ENCODE measurements at places on chromosomes 2 and 18. TPM values are rescaled to one million over a fixed set of nuclear protein-coding genes. Genes with fewer than 3 reads are reported as not detected.

Gene MPV17
- 46.8 TPM for polyA plus RNA-seq

Gene FABP1
- polyA plus RNA-seq = 0.53 TPM

Gene LOXHD1
- 2.8 TPM for polyA plus RNA-seq

Gene EFR3B
- polyA plus RNA-seq = 5.3 TPM

Gene NOL4
- polyA plus RNA-seq = not detected

Gene ZNF396
- 1.3 TPM for polyA plus RNA-seq

Gene CHN1
- polyA plus RNA-seq = 13.2 TPM

DNA sequence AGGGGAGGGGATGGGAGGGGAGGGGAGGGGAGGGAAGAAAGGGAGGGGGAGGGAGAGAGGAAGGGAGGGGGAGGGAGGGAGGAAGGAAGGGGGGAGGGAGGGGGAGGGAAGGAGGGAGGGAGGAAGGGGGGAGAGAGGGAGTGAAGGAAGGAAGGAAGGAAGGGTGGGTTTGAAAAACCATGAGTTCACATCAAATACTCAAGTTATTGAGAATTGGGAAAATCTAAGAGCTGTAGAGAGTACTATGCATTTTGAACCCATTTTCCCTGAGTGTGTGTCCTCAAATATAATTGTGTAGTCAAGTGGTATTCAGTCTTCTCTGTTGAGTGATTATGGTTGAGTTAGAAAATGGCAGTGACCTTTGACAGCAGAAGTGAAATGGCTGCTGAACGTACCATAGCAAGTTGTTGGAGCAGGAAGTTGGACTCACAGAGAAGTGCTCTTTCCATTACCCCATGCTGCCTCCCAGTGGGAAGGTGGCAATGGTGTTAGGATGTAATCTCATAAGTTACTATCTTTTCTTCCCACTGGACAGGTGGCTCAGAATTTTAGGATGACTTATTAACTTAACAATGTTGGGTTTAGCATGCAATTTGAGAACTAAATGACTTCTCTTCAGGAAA, 214.6 kb downstream of the SETBP1 start:
- no peak for DNase-seq

GRCh38 chr2:20544153-20544747, 97.4 kb downstream of the RHOB start:
- DNase-seq = no peak

DNA sequence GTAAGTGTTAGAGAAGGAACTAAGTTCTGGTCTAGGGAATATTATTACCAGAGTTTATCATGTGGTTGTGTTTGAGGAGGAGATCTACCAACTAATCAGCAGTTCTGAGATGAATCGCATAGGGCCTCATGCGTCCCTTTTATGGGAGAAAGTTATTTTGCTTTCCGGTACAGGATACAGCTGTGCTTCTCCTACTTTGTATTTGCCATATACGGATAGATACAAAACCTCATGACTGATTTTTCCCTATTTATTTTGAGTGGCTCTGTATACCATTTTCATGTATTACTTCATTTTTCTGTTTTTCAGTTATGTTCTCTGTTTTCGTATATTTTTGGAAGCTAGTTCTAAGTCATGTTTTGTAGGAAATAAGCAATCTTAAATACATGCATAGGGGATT, 66.8 kb downstream of the ACSL3 start:
- no peak for DNase-seq

- no peak for DNase-seq
These were observed 43.0 kb downstream of the MALT1 start for GRCh38 chr18:58714259-58714658.

- no peak for DNase-seq
These were observed 138.4 kb downstream of the NDUFA10 start for GRCh38 chr2:239886781-239887180.

DNA sequence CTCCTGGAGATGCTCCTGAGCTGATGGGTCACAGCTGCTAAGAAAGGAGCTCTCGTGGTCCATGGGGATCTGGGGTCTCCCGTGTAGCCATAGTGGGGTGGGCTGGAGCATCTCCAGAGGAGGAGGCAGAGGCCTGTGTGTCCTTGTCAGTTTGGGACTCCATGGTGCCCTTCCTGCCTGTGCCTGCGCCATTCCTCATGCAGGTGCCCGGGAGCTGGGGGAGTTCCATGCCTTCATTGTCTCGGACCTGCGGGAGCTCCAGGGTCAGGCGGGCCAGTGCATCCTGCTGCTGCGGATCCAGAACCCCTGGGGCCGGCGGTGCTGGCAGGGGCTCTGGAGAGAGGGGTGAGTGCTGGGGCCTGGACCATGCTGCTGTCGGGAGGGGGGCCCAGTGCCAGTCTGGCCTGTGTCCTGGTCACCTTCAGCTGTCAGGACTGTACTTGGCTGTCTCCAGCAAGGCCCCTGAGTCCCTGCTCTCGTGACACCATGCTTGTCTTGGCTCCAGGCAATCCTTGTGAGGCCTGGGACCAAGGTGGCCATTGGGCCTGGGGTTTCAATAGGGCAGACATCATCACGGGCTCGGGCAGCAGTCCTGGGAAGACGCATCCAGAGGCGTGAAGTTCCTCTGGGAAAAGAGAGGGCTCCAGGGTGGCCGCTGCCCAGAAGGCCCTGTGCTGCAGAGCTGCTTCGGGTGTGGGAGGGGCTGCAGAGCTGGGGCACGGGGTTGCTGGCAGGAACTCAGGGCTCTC, 7.3 kb downstream of the CAPN10 start:
- DNase-seq = no peak

GRCh38 chr2:53512071-53512826, 255.4 kb upstream of the CHAC2 start:
- DNase-seq = no peak

DNA sequence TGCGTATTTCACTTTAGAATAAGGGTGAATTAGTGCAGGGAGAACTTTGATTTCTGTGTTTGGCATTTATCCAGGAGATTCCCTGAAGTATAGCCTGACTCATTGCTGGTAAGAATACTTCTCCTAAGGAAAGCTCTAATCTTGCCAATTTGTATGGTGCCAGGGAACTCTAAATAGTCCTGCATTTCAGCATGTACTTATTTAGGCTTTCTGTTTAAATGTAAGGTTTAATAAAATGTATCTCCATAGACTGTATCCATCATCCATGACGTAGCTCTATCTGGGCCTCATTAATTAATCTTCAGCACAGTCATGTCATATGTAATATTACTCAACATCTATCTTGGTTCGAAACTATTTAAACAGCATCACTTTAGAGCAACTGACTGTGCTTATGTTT, 127.7 kb downstream of the DOK6 start:
- no peak for DNase-seq

GRCh38 chr2:144513388-144514101, 6.4 kb downstream of the ZEB2 start:
- no peak for DNase-seq

GRCh38 chr2:203543898-203544328, 8.8 kb upstream of the RAPH1 start:
- DNase-seq = no peak

DNA sequence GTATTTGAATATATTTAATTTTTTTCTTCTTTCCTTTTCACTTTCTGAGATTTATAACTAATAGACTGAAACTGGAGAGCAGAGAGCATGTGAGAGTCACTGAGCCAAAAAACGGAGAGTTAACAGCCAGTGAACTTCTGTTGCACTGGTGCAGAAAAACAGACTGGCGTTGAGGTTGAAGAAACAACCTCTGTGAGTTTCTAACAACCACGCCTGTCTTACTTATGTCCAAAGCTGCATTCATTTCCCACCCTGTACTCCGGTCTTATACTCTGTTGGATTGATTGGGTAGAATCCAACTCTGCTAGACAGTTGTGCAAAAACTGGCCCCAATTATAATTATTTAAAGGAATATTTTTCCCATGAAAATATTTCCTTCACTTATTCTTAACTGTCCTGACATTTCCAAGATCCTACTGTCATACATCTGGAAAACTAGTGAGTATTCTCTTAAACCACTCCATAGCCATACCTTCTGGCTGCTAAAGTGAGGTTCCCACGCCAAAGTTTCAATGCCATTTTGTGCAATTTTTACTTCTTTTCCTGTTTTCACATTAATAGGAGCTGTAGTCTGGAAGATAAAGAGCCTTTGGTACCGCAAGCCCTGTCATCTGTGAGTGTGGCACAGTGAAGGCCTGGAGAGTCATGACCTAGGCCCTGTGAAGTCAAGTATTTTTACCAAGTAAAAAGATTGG, 9.4 kb downstream of the CYP1B1 start:
- DNase-seq = peak; percentile 67

- no peak for DNase-seq
These were observed 6.7 kb downstream of the PPP1R7 start for GRCh38 chr2:241156971-241157441.

DNA sequence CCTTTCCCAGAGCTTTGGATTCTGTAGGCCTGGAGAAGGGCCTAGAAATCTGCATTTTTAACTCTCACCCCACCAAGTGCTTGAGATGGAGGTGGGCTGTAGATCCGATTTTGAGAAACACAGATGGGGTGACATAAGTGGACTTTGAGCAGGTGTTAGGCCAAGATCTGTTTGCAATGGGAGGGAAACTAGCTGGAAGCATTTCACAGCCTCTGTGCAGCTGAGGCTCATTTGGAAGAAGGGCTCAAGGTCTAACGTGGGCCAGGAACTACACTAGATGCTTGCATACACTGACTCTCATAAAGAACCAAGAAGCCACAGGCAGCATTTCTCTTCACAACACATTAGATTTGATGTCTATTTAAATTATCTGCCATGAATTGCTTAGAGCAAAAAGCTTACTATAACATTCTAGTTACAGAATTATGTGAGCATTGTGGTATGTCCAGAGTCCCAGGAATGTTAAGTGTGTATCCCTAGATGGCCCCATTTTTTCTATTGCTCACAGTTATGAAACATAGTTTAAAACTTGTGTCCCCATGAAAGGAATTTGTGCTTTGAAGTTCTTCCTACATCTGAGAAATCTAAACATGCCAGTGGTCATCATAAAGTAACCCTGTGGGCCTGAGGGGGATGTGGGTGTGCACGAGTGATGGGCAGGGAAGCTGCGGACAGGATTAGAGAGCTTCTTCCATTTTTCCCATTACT, 77.2 kb downstream of the CD28 start:
- no peak for DNase-seq

DNA sequence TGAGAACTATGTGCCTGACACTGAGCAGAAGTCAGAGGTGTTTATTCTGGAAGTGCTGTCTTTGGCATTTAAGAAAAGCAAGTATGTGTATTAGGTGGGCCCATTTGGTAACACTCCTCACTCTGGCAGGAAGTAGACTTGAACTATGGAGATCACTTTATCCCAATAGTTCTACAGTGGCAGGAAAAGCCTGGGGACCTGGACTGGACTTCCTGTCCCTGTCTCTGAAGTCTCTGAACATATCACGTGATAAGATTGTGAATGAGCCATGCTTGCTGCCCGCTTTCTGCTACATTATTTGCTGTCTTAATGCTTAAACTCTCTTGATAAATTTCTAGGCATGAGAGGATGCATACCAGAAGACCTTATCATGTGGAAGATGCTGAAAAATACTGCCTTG, 203.7 kb downstream of the MYO3B start:
- no peak for DNase-seq

DNA sequence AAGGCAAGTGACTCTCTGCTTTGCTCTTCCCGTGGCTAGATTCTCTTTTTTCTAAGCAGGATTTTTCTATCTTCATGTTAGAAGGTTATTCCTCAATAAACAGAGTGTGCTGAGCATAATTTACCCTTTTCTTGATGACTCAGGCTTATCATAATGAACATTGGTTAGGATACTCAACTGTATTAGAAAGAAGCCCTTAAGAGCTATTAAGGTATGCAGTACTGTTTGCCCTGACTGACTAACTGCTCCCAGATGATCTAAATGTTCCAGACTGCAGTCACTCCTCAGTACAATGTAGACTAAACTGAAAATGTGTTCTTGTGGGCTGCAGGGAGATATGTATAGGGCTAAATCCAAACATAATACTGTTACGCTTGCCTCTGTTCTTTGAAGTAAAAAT, 687.8 kb downstream of the NUP35 start:
- DNase-seq = no peak

DNA sequence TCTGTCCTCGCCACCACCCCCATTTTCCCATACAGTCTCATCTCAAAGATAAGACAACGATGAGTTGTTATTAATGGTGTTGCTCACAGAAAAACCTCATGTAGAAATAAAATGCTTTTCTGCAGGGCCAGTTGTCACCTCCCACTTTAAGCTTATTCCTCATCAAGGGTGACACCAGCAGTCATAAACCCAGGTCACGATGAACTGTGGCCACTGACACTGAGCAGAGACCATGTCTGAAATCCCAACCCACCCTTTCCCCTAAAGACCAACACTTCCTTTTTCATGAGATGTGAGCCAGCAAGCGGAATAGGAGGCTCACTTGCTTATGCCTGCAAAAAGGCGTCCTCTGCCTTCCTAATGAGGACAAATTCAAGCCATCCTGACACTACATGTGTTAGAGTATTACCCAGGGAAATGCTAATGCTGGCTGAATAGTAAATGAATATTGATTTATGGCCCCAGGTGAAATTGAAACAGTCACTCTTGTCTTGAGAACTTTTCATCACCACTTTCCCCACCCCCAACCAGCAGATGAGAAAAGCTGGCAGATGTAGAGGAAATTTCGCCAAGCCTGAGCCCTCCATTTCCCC, 228.4 kb downstream of the MGAT5 start:
- DNase-seq = no peak
